Right lobe of liver (tissue), 6 donors: ENCODE measurements at places on chromosomes 2 and 18.

DNA sequence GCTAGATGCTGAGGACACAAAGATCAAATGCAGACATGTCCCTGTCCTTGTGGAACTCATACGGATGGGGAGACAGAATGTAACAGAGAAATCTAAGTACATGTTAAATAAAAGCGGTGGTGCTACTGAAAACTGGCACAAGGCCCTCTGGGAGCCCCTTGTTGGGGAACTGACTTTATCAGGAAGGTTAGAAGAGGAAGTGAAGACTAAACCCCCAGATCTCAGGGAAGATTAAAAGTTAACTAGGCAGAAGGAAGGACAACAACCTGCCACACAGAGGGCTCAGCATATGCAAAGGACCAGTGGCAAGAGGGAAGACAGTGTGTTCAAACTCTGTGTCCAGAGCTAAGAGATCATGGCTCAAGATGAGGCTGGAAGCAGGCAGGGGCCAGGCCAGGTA, 4.8 kb downstream of the CACNB4 start:
- DNase-seq: no peak

DNA sequence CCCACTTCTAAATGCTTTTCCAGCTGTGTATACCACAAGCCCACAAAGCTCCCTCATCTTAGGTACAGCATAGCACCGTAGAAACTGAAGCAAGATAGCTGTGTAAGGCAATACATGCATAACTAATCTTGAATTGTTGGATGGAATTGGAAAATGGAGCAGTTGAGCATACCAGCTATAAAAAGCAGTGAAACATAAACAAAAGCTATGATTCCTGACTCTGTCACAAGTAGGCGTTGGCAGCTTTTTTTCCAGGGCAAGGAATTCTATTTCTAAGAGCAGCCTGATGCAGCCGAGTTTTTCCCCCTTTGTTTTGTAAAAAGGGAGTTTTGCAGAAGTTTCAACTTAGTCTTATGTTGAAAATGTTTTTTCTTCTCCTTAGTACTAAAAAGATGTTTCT, 32.4 kb downstream of the MOGAT1 start:
- DNase-seq: no peak

DNA sequence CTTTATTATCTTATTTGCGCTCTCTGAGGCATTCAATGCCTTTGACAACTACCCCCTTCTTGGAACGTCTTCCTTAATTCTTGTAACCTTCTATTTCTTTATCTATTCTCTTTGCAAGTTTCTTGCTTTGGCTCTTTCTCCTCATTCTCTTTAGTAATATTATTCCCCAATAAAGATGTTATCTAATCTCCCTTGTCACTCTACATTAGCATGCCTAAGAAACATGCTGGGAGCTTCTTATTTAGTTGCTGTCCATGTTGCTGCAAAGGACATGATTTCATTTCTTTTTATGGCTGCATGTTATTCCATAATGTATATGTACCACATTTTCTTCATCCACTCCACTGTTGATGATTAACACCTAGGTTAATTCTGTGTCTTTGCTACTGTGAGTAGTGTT, 113.7 kb downstream of the RDH14 start:
- DNase-seq: no peak

DNA sequence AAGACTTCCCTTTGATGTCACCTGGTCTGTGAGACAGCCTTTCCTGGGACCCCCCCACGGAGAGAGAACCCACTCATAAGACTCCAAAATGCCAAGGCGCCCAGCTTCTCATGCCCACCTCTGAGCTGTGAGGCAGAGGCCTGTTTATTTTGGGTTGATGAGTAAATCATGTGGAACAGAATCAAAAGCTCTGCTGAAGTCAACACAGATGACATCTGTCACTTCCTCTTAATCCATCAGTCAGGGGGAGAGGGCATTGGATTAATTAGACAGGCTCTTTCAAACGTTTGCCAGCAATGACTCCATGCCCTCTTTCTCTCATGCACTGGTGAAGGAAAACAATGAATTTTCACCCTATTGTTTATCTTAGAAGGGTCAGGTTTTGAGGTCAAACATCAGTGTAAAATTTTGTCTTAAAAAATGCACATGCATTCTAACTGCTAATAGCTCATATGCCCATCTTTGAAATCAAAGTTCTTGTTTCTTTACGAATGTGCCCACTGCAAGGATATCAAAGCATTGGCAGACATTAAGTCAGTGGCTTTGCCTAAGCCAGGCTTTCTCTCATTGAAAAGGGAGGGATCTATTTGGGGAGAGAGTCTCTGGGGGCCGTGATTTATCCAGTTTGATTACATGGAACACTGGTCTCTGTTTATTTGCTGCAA, 184.1 kb downstream of the ACKR3 start:
- no peak for DNase-seq

GRCh38 chr2:32783469-32783868, 155.6 kb downstream of the TTC27 start:
- no peak for DNase-seq

DNA sequence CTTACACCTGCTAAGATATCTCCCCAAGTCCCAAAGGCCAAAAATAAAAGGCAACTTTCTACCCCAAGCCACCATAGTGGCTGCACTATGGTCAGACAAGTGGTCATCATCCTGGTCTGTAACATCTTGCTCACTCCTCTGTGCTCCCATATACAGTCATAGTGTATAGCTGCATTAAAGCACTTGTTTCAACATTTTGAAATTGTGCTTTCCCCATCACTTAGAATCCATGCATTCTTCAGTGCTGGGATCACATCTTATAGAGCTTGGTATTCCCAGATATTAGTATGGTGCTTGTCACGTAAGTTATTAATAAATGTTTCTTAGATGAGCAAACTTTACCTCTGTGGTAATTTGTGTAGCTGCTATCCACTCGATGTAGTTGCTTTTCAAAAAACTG, 40.4 kb upstream of the CDC42EP3 start:
- DNase-seq: no peak

GRCh38 chr2:8148260-8149006, 533.4 kb upstream of the ID2 start:
- DNase-seq: no peak
